Jurkat, Clone E6-1 (cell line): ENCODE measurements at places on chromosomes 7 and 10.

GRCh38 chr7:128271942-128272481 is 30.9 kb downstream of the LEP start:
- no peak for DNase-seq

GRCh38 chr10:98425511-98426352 is 10.8 kb upstream of the PYROXD2 start:
- peak; percentile 28 for DNase-seq

DNA sequence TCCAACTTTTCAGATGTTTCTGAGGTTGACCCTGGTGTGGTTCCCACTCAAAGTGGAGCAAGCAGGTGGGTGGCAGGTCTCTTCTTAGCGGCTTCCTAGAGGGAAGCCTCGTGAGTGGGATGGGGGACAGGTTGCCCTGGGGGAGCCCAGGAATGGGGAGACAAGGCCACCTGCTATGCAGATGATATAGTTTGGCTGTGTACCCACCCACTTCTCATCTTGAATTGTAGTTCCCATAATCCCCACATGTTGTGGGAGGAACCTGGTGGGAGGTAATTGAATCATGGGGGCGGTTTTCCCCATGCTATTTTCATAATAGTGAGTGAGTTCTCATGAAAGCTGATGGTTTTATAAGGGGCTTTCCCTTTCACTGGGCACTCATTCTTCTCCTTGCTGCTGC is 68.3 kb downstream of the KIAA1217 start:
- no peak for DNase-seq

GRCh38 chr10:47372726-47373125 is 11.4 kb downstream of the ZNF488 start:
- no peak for DNase-seq

GRCh38 chr7:19920166-19920565 is 146.7 kb upstream of the TMEM196 start:
- DNase-seq: no peak

GRCh38 chr7:142303650-142304049 is 45.8 kb upstream of the PRSS58 start:
- DNase-seq: peak; percentile 67

- DNase-seq: peak; percentile 42
Observed at GRCh38 chr10:7409045-7409731, 1.6 kb downstream of the SFMBT2 start.

DNA sequence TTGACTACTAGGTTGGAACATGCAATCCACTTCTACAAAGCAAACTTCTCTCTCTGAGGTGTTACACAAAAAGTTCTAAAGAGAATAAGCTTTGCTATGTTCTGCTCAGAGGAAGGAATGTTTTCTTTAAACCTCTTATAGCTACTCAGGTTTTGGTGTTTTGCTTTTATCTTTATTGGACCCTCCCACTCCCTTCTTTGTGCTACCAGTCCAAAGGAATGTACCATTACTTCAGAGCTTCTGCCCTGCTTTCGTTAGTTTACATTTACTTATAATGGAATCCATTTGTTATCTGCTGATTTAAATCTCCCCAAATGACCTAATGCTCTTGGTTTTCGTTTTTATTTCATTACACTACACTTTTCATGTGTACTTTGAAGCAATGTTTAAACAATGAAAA is 154.9 kb downstream of the ATE1 start:
- no peak for DNase-seq

- no peak for DNase-seq
Observed at GRCh38 chr10:22852712-22853353, 75.0 kb upstream of the ARMC3 start.

DNA sequence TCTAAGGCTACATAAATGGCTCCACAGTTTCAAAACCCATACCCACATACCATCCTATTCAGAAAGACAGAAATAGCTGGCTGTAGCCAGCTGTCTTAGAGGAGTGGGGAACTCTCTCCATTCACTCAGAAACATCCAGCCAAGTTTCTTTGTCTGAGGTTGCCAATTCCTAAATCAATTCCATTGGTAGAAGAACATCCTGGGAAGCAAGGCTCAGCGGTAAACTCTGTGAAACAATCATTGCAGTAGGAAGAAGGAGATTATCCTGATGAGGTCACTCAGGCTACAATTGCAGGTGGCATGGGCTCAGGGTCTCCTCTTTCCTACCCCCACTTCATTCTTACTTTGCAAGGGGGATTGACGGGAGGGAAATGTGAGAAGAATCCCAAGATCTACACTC is 154.0 kb downstream of the ETV1 start:
- DNase-seq: no peak

DNA sequence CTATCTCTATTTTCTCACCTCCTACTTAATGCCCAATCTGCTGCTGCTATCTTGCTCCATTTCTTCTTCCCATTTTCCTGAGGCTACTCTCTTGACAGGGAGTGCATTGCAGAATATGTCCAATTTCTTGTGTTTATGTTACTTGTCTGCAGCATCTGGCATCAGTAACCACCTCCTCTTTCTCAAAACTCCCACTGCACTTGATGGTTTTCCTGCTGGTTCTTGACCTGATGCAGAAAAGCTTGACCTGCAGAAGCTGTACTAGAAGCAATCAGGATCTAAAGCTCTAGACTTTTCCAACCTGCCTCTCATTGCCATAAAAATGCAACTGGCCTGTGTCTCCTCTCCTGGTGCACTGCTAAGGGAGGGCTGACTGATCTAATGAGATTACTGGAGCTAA is 287.8 kb downstream of the ZEB1 start:
- no peak for DNase-seq

GRCh38 chr10:132624847-132625471 is 87.4 kb downstream of the INPP5A start:
- DNase-seq: no peak

GRCh38 chr10:21920633-21921032 is 82.9 kb downstream of the DNAJC1 start:
- no peak for DNase-seq

DNA sequence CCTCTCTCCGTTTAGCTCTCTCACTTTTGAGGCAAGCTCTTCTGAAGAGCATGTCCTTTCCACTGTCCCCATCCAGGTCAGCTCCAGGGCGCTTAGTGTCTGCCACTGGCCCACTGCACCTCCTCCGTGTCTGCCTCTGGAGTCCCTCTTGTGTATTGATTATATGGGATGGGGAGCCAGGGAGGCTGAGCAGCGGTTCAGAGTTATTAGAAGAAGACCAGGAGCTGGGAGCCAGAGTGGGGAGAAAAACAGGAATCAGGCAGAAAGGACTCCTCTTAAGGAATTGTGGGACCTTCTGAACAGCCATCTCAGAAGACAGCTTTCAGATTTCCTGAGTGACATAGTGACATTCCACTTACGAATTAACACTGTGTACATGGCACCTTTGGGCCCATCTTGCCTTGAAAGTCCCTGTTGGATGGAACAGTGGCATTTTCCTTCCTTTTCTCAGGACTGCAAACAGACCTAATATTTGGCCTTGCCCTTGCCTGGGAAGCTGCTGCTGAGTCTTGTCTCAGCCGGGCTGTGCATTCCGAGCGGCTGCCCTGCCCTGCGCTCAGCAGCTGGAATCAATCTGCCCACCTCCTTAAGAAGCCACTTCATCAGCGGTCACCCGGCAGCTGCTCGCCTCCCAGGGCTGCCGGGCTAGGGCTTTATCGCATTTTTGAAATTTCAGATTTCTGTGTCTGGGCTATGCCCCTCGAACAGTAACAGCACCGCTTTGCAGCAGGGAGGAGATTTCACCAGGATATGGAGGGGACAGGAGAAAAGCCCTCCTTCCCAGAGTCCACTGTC is 81.1 kb upstream of the PRKG1 start:
- DNase-seq: no peak

GRCh38 chr7:31432176-31432575 is 81.7 kb upstream of the ITPRID1 start:
- DNase-seq: no peak

DNA sequence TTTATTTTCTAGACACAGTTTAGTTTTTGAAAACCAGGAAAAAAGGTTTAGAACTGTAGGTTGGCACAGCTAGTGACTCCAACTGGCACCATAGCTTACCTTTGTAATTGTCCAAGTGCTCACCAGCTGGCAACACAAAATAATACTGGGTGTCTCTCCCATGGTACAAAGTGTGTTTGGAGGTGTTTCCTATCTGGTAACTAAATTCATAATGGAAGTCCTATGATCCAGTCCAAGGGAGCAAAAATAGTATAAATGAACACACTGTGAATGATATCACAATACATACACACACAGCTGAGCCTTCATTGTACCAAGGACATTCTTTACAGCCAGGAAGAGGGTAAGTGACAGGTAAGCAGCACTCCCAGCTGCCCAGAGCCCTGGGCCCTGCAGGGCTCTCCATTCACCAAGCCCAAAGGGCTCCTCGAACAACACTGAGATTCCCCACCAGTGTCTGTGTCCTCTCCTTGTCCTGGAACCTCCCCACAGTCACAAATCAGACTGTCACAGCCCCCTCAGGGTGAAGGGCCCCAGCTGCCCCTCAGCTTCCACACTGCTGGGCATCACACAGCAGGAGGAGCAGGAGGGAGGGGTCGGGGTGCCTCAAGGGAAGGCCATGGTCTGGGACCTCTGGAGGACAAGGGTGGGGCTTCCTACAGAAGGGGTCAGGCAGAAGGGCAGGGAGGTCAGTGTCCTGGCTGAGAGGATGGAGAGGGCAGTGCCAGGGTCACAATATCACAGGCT is 72.1 kb downstream of the PKD1L1 start:
- DNase-seq: no peak
